Sigmoid colon (tissue), 7 donors: ENCODE measurements at places on chromosomes 6 and 20.

DNA sequence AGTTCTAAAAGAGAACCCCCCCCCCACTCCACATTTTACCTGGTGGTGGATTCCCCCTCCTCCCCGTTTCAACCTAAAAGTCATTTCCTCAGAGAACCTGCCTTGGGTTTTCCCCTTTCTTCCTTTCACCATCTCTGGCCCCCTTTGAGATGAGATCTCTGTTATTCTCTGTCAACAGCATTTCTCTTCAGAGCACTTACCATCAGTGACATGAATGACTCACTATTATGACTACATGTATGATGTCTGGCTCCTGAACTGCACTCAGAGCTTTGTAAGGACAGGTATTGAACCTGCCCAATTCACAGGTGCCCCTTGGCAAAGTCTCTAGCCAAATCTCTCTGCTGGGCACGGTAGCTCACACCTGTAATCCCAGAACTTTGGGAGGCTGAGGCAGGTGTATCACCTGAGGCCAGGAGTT lies 61.4 kb upstream of the JARID2 start:
- no peak for DNase-seq

DNA sequence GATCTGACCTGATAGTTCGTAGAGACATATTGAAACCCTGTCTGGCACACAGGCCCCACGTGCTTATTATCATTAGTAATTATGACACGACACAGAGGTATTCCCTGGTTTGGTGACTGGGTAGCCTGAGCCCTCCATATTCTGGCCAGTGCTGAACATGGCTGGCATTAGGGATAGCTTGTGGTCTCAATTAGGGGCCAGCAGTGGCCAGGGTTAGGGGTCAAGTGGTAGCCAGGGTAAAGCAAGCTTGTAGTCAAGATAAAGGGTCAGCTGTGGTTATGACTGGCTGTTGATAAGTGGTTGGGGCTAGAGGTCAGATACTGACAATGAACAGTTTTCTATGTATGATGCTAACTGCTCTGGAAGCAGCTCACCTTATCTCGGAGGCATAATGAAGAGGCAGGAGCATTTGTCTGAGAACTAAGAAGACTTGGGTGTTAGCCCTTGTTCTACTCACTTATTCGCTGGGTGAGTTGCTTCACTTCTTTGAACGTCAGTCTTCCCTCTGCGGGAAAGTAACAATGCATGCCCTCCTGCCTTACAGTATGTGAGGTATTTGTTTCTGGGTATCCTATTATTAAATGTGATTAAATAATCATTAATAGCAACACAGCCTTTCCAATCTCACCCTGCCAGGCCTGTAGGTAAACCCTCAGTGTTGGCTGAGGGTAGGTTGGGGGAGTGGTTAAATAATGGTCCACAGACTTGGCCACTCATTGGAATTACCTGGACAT lies 66.7 kb downstream of the VEGFA start:
- no peak for DNase-seq

- no peak for DNase-seq
These were observed 15.9 kb upstream of the ZNF133 start for GRCh38 chr20:18272451-18272850.

GRCh38 chr6:113396730-113397129 lies 460.4 kb upstream of the MARCKS start:
- no peak for DNase-seq

DNA sequence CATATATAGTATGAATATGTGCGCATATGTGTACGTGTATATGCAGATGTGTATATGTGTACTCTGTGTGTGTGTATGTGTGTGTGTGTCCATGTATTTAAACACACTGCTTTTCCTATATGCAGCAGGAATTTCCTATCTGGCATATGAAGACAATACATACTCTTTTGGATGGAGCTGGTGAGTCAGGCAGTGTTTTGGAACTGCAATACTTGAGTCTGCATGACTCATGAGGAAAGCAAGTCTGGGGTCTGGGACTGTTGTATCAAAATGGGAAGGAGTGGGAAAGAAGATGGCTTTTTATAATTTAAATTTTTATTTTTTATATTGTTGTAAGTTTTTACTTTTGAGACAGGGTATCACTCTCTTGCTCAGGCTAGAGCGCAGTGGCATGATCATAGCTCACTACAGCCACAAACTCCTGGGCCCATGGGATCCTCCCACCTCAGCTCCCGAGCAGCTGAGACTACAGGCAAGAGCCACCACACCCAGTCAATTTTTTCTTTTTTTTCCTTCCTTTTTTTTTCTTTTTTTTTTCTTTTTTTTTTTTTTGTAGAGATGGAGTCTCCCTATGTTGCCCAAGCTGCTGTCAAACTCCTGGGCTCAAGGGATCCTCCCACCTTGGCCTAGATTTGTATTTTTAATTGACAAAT lies 72.2 kb downstream of the ATXN1 start:
- no peak for DNase-seq

GRCh38 chr6:17919496-17919895 lies 67.9 kb downstream of the KIF13A start:
- DNase-seq, result no peak

GRCh38 chr20:47719211-47719610 lies 66.1 kb downstream of the SULF2 start:
- DNase-seq, result no peak

GRCh38 chr20:9403448-9403847 lies 110.9 kb upstream of the LAMP5 start:
- DNase-seq, result no peak

DNA sequence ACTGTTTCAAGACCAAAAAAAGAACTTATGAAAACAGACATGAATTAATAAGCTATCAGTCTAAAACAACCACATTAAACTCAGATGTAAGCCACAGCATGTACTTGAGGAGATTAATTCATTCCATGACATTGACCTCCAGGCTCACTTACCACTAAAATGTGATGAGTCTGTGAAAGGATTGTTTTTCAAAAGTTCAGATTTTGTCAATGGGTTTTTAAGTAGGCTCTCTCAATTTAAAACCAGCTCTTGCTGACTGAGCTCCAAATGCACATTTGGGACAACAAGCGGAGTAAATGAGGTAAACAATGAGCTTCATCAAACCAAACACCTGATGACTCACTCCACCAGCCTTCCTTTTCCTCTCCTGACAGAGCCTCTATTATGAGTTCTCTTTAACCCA lies 197.0 kb downstream of the SIM1 start:
- DNase-seq, result no peak

DNA sequence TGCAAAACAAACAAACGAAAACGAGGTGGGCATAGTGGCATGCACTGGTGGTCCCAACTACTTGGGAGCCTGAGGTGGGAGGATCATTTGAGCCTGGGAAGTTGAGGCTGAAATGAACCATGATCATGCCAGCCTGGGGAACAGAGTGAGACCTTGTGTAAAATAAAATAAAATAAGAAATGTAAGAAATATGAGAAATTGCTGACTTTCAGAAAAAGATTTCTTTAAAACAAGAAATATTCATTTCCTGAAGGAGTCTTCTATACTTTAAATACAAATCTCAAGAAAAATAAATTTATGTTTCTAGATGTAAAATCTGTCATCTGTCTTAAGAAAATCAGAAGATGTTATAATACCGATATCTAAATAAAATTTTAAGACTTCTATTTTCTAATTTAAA lies 96.7 kb upstream of the ENPP5 start:
- DNase-seq, result no peak

DNA sequence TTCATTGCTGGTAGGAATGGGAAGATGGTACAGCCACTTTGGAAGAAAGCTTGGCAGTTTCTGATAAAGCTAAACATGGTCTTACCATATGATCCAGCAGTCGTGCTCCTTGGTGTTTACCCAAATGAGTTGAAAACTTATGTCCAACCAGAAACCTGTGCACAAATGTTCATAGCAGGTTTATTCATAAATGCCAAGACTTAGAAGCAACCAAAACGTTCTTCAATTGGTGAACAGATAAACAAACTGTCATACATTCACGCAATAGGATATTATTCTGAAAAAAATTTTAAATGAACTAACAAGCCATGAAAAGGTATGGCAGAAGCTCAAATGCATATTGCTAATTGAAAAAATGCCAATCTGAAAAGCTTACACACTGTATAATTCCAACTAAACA lies 117.1 kb downstream of the LINC00237 start:
- no peak for DNase-seq

DNA sequence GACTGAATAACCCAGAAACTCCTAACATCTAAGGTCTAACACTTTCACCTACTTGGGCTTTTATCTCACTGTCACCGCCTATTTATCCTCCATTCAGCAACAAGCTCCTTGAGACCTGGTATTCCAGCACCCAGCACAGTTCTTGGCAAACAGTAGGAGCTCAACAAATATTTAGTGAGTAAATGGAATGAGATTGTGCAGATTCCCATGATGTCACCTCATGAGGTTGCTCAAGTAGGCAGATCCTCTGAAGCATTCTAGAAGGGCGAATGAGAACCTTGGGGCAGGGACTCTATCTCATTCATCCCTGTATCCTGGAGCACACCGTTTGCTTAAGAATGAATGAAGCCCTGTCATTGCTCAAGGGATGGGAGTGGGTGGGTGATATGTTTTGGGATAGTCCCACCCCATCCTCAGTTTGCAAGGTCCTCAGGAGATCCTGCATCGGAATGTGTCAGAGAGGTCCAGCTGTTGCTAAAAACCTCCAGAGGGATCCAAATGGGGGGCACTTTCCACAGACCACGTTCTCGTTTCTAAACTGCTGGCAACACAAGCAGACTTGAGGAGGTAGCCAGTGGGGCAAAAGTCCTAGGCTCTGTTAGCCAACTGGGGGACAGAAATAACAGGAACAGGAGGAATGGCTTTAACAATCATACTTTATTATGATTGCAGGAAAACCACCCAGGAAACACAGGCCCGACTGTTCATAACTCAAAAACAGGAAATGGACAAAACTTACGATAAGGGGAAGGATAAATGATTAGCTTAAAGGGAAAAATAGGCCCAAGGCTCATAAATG lies 42.0 kb downstream of the EDN1 start:
- DNase-seq, result no peak

- DNase-seq, result no peak
These were observed 5.4 kb upstream of the ZBTB12 start for GRCh38 chr6:31907158-31907813.

DNA sequence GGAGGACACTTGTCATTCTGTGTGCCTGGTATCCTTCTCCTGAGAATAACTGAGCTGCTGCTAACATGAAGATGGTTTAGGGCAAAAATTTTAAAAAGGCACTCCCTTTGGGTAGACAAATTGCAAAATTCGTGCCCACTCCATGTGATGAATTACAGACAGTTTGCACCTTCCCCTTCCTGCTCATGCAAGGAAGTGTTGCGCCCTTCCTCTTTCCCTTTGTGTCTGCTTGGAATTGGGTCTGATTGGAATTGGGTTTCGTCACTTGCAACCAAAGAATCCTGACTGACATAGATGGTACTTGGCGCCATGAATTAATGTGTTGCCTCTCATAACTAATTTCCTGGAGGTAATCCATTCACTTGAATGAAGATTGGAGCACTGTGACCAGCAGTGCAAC lies 62.3 kb upstream of the SHLD1 start:
- no peak for DNase-seq

- DNase-seq, result no peak
These were observed 58.0 kb upstream of the MYO6 start for GRCh38 chr6:75691012-75691411.

- DNase-seq, result no peak
These were observed 34.7 kb upstream of the MAP3K7 start for GRCh38 chr6:90621581-90621980.

- no peak for DNase-seq
These were observed 86.1 kb upstream of the SIRPA start for GRCh38 chr20:1809131-1809572.
